MCF 10A (cell line): ENCODE measurements at places on chromosomes 12 and 14. TPM values are rescaled to one million over a fixed set of nuclear protein-coding genes. Genes with fewer than 3 reads are reported as not detected.

DNA sequence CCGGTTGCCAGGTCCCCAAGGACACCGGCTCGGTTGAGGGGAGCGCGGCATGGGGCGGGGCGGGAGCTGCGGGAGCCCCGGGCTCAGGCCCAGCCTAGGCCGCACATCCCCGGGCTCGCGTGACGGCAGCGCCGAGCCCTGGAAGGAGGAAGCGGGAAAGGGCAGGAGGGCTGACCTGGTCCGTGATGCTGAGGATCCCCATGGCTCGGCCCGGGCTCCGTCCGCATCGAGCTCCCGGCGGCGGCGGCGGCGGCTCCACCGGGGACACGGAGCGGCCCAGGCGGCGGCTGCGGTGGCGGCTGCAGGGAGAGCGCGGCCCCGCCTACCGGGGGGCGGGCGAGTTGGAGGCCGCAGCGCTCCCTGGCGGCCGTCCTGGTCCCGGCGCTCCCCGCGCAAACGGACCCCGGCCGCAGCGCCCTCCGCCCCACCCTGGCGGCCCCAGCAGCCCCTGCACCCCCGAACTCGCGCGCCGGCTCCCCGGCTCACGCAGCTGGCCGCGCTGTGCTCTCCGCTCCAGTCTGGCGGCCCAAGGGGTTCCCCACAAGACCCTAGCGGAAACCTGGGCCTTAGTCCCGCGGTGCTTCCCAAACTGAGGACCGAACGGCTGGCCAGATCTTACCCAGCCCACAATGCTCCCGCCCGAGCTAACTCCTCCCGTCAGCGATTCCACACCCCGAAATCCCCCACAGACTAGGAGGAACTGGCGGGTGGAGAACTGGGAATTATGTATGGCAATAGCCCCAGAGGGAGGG lies at the start of gene ANKRD52:
Gene ANKRD52, minus strand, starts transcription at position 317 of the 752 bp plus-strand sequence. Its CDS starts 115 bp downstream, at position 202.
- peak; percentile 70 for DNase-seq

DNA sequence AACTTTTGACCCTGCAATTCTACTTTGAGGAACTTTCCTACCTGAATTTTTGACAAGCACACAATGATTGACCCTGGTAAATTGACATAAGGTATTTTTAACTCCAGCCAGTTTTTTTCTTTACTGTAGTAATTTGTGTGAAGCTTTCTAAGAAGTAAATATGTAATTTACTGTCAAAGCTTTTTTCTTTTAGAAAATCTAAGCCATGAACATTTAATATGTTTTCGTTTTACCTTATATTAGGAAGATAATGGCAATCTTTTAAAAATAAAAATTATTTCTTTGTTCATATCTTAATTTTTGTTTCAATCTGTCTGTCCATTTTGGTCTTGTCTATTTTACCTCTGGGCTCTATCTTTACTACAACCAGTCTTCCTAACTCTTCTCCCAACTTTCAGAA lies 279.9 kb downstream of the FBXL14 start:
- DNase-seq, result no peak

The ABCC9 gene
- total RNA-seq, result 0.12 TPM in 2 replicates

DNA sequence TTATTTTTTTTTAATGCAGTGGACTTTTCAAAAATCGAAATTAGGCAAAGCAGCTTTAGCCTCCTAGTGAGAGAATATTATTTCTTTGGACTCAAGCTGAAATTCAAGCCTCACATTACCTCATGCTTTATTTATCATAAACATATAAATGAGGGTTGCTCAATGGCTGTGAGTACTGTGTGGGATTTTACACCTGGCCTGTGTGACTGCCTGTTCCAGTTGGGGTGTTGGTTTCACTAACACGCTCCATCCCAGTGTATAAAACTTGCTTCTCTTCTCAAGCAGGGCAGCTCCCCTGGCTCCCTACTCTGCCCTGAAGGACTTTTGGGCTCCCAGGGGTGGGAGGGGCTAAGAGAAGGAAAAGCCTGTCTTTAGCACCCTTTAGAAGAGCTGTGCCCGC lies 15.0 kb downstream of the ANKLE2 start:
- DNase-seq, result no peak

DNA sequence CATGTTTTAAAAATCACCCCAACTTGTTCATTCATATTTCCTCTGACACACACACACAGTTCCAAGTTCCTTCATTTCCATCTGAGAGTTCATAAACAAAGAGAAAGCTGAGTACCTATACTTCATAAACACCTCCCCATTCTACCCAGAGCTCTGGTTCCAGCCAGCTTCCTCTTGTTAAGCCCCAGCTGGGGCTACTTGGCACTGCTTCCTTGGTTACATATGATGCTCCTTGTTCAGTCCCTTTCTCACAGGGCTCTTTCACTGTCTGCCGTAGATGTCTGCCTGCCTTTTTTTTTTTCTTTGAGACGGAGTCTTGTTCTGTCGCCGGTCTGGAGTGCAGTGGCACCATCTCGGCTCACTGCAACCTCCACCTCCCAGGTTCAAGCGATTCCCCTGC lies 77.5 kb downstream of the COX16 start:
- no peak for DNase-seq

DNA sequence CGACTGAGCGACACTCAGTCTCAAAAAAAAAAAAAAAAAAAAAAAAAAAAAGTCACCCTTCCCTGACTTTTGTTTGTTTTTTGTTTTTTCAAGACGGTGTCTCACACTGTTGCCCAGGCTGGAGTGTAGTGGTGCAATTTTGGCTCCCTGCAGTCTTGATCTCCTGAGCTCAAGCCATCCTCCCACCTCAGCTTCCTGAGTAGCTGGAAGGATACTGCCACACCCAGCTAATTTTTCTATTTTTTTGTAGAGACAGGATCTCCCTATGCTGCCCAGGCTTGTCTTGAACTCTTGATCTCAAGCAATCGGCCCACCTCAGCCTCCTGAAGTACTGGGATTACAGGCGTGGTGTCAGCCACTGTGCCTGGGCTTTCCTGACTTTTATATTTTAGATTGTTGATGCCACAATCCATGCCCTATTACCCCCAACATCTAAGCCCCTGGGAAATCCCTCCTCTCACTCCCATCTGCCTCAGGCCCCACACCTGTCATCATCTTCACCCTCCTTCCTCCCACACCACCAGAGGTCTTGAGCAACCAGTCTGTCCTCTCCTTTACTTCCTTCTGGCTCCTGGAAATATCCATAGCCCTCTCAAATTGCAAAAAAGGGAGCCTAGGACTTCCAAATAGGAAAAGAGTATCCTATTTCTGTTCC lies 7.8 kb downstream of the IKZF4 start:
- DNase-seq, result peak; percentile 27

DNA sequence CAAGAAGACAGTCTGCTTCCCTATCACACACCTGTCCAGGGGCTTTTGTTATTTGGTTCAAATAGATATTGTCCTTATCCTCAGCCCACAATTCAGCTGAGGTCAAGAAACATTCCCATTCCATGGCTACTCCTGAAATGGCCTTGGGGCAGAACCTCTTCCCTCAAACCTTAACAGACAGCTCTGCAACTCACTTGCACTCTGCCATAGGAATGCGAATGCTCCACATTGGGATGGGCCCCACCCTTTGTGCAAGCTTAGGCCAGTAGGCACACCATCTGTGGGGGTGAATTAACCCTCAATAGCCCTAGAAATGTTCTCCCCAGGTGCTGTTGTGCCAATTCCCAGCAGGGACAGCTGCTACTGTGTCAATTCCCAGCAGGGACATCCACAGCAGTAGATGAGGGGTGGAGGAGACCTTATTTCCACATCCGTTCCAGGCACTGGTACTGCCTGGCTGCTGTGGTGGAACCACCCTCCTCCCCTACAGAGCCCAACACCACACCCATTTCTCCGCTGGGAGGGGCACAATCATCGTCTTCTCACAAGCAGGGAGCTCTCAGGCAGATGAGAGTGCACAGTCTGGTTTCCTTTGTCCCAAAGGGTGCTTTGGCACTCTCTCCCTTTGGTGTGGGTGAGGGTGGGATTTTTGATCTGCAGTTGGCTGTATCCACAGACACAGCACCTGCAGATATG lies 42.3 kb upstream of the GLIPR1 start:
- no peak for DNase-seq

The TMCC3 gene
- total RNA-seq, result 1.9 and 7.0 TPM in 2 replicates

DNA sequence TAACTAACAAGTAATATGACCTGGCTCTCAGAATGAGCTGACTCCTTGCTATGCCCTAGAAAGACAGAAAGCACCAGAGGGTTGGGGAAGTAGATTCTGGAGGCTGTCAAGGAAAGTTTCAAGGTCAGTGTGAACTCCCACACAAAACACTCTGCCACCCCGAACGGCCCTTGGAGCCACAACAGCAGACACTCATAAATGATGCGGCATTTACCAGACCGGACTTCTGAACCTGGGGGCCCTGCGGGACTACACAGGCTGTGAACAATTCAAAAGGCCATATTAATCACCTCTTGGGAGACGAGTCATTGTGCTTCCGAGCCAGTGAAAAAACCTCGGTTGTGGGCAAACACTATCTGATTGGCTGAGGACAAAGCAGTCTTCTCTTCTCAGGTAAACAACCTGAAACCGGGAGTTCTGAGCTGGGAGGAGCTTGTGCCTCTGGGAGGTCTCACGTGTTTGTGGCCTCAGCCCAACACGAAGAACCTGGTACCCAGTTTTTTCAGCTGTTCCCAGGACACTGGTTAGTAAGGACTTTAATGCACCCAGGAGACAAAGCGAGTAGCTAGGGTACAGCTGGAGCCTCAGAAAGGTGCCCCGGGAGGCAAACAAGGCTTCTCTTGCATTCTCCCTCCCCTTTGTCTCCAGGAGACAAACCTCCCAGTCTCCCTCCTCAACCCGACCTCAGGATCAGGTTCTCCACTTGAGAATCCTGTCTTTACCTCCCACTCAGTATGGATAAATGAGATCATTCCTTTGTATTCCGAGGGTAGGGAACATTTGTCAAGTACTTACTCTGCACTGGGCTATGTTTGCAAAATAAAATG lies 35.3 kb downstream of the VWF start:
- peak; percentile 69 for DNase-seq

- DNase-seq, result no peak
Observed at GRCh38 chr12:99852666-99853065, 132.1 kb downstream of the ANKS1B start.

The WBP11 gene
- 51.3 and 56.6 TPM in 2 replicates for total RNA-seq

- DNase-seq, result peak; percentile 70
Observed at GRCh38 chr12:29425722-29426121, 44.8 kb upstream of the ERGIC2 start.
